ENCODE measurements at places on chromosomes 4 and X.

GRCh38 chr4:4717692-4718091 lies 141.8 kb upstream of the MSX1 start:
- no peak for DNase-seq

DNA sequence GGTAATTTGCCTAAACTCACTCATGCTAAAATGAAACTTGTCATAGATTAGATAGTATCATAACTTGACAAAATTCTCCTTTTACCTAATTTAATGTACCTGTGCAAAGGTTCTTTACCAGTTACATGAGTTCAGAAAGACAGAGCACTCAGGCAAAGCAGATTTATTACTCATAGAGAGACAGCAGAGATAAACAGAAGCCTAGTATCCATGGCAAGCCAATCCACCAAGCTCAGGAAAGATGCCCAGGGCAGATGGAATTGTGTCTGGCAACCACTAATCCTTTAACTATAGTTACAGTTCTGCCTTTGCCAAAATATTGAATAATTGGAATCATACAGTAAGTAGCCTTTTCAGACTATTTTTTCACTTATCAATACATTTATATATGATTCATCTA lies 826.2 kb downstream of the TECRL start:
- no peak for DNase-seq

- no peak for DNase-seq
These were observed 16.1 kb upstream of the REPS2 start for GRCh38 chrX:16930392-16930791.

DNA sequence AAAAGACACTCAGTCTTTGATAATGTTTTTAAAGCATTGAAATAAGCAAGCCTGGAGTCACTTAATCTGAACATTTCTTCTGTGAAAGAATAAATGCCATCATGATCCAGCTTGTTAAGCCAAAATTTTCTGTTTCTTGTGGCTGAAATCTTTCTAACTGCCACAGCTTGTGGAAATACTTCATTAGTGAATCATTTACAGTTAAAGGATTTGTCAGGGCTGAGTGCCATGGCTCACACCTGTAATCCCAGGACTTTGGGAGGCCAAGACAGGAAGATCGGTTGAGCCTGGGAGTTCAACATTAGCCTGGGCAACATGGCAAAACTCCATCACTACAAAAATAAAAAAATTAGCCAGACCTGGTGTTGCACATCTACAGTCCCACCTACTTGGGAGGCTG lies 93.3 kb upstream of the PDE5A start:
- no peak for DNase-seq

- DNase-seq = no peak
These were observed 132.1 kb downstream of the SNCA start for GRCh38 chr4:89704651-89705395.

GRCh38 chrX:2536974-2537373 lies 36.2 kb upstream of the DHRSX start:
- no peak for DNase-seq

DNA sequence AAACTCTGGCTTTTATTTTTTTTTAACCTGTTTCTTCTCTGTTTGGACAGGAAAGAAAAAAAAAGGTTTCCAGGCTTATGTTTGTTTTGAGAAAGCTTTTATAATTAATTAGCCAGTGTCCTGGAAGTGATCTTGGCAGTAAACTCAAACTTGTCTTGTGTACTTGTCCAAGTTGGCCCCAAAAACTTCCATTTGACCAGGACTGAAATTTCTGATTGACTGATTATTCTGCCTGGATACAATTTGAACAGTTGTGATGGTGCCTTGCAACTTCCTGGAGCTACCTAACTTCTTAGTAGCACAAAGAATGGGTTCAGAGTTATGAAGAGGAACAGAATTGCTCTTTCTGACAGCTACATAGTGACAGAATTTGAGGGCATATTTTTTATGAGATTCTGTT lies 62.0 kb downstream of the SLC4A4 start:
- DNase-seq = no peak

DNA sequence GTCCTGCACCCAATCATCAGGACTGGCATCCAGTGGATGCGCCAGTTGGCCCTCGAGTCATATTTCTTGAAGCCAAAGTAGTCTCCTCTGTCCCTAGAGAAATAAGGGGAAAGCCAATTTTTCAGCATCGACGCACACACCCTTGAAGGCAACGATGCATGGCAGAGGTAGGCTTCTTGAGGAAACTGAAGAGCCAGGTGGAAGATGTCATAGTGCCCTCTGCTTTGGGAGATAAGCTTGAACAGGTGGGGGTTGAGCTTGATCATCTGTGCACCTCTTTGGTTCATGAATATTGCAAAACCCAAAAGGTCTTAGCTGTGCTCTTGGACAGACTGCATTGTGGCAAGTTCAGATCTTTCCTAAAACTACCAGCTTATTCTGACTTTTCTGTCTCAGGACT lies 34.6 kb upstream of the WDR1 start:
- DNase-seq = no peak
